ENCODE measurements at places on chromosomes 2 and 18. TPM values are rescaled to one million over a fixed set of nuclear protein-coding genes. Genes with fewer than 3 reads are reported as not detected.

Gene SPDYA
- total RNA-seq: 0.51 TPM

Gene COL4A4
- total RNA-seq: 5.4 TPM

Gene ABCB6
- 6.2 TPM for total RNA-seq

Gene DTNB
- total RNA-seq: 13.8 TPM

Gene LRRC30
- total RNA-seq: not detected

Gene TUBA4A
- total RNA-seq: 19.5 TPM

Gene REV1
- total RNA-seq: 19.6 TPM

Gene GLI2
- 0.14 TPM for total RNA-seq

Gene WDPCP
- total RNA-seq: 5.4 TPM

Gene REG3G
- 2,176 TPM for total RNA-seq

Gene HK2
- total RNA-seq: 0.56 TPM

GRCh38 chr2:216346781-216347180, 25.5 kb downstream of the MARCHF4 start:
- no peak for DNase-seq

DNA sequence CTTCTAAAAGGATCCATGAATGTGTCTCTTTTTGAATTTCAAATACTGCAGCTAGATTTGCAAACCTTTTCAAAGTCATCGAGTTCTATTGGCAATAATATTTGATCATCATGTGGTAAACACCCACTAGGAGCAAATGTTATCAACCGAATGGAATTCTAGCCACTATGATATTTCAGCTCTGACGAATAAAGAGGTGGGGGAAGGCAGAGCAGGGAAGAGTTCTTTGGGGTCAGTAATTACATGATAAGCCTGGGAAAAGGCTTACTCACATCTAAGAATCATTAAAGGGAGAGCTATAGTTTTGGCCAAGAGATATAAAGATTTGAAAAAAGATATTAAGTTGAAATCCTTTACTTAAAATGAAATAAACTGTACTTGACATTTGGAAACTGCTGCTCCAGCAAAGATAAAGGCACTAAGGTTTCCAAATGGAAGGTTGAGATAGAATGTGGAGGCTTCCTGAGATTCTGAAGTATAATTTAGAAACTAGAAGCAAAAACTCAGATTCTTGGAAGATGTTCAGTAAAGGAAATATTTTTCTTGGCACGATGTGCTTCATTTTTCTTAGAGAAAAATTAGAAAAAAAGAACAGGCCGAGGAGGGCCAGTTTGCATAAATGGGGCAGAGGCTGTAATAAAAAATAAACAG, 104.7 kb upstream of the ARHGAP28 start:
- no peak for DNase-seq

GRCh38 chr2:118442996-118443553, 354.8 kb downstream of the INSIG2 start:
- no peak for DNase-seq

DNA sequence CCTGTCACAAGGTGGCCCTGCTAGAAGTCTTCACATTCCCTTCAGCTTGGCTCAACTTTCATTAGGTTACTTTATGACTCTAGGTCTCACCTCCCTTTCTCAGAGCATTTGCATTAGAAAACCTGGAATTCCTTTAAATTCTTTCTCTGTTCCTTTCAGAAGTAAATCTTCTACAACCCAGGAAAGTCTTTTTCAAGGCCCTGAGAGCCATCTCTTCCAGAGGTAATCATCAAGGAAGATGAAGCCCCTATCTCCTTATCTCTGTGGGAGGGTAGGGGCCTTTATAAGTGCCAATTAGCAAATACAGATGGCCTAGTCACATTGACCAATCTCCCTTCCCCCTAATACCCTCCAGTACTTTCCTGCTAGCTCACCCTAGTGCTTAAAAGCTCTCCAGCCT, 848.0 kb upstream of the FAM98A start:
- no peak for DNase-seq

- DNase-seq: no peak
These were observed 74.1 kb downstream of the RND3 start for GRCh38 chr2:150413366-150413765.

- DNase-seq: no peak
These were observed 79.0 kb downstream of the DNER start for GRCh38 chr2:229635371-229635680.

GRCh38 chr2:196441527-196441926, 198.0 kb upstream of the CCDC150 start:
- DNase-seq: no peak

DNA sequence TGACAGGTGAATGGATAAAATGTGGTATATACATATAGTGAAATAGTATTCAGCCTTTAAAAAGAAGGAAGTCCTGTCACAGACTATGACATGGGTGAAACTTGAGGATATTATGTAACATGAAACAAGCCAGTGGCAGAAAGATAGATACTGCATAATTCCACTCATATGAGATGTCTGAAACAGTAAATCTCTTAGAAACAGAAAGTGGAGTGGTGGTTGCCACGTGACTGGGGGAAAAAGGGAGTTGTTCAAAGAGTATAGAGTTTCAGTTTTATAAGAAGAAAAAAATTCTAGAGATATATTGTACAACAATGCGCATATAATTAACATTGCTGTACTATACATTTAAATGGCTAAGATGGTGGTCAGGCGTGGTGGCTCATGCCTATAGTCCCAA, 178.2 kb upstream of the ATP5MC3 start:
- DNase-seq: no peak

- DNase-seq: no peak
These were observed 87.5 kb downstream of the TFCP2L1 start for GRCh38 chr2:121197369-121198091.

DNA sequence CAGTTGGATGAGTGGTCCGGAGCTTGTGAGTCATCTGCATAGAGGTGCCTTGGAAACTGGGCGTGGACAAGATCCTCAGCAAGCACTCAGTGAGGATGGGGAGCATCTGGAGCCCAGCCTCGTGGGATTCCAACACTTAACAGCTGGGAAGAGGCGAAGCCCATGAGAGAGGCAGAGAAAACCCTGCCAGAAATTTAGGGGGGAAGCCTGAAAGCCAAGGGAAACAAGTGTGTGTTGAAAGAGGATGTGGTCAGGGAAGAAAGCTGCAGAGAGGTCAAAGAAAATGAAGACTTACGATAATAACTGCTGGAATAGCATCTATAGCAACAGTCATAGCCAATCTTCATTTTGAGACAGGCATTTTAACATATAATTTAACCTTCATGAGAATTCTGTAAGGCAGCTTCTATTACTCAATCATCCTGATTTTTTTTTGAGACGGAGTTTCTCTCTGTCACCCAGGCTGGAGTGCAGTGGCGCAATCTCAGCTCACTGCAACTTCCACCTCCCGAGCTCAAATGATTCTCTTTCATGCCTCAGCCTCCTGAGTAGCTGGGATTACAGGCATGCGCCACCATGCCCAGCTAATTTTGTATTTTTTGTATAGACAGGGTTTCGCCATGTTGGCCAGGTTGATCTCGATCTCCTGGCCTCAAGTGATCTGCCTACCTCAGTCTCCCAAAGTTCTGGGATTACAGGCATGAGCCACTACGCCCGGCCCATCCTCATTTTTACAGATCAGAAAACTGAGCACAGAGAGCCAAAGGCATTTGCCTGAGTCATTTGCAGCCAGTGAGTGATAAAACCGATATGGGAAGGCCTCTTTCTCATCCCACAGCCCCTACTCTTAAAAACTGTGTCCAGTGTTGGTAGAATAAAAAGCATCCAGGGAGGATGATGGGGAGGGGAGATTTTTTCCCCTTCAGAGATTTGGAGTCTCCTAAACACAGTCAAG, 214.4 kb upstream of the EPAS1 start:
- no peak for DNase-seq

GRCh38 chr2:56260415-56260814, 76.6 kb downstream of the CCDC85A start:
- DNase-seq: no peak

- DNase-seq: no peak
These were observed 51.7 kb downstream of the SUMO1 start for GRCh38 chr2:202186641-202187202.

- DNase-seq: no peak
These were observed 18.4 kb downstream of the CASP10 start for GRCh38 chr2:201201371-201201770.
